ENCODE measurements at places on chromosomes 7 and 10.

- DNase-seq: no peak
Measured at GRCh38 chr10:8921568-8921967, 867.1 kb downstream of the GATA3 start.

DNA sequence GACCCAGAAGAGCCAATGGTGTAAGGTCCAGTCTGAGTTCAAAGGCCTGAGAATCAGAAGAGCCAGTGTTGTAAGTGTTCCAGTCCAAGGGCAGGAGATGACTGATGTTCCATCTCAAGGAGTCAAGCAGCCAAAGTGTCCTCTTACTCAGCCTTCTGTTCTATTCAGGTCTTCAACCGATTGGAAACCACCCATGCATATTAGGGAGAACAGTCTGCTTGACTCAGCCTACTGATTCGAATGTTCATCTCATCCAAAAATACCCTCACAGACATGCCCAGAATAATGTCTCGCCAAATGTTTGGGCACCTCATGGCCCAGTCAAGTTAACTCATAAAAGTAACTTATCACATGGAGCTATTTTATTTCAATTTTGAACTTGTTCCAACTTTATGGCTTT is 2.9 kb upstream of the WDFY4 start:
- no peak for DNase-seq

- no peak for DNase-seq
Measured at GRCh38 chr10:548238-548901, 141.1 kb downstream of the DIP2C start.

- DNase-seq: no peak
Measured at GRCh38 chr10:35271086-35271858, 65.0 kb upstream of the CCNY start.

DNA sequence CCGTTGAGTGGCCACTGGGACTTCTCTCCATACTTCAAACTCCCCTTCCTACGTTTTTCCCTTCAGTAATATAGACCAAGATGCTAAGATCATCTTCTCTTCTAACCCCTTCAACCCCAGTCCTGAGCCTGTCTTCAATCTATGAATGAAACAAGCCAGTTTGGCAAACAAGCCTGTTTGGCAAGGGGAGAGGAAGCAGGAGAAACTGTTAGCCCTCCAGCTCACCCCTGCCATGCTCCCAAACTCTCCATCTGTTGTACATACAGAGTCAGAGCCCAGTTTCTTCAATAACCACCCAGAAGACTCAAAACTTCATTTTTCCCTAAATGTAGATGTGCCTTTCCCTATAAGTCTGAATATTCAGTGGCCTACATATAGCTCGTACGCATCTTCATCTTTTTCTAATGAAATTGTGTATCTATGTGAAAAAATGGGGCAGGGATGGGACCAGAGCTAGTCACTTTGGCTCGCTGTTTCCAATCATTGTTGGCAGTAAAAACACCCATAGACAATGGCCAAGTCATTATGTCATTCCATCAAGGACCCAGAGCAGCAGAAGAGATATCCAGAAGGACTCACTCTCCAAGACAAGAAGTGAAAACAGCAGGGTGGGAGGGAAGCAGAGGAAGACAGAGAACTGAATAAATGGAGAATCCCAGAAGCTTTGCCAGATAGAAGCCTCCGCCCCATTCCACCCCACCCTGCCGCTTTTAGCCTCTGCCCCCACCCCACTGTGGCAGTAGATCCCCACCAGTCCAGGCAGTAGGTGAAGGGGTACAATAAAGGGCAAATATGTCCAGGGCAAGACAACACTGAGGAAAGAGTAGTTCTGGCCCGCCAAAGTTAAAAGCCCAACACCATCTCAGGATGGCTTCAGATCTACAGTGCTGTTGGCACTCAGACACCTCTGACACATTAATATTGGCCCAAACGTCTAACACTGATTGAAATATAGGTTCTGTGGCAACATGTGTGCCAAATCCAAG is 87.3 kb downstream of the DOCK4 start:
- no peak for DNase-seq

DNA sequence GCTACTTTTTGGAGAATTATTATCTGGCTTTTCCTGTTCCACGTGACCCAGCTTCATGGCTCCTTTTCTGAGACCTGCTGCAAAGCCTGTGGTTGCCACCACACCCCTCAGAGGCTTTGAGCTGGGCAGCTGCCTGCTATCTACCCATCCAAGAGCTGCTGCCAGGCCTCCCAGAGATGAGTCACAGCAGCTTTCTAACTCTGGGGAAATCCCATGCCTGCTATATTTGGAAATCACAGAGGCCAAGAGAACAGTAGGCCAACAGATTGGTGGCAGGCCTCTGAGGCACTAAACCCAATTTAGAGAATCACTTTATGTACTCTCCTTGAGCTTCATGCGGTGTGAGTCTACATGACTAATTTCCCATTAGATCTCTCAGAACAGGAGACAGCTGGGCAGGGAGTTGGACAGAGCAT is 35.2 kb downstream of the SGCE start:
- peak; percentile 12 for DNase-seq

DNA sequence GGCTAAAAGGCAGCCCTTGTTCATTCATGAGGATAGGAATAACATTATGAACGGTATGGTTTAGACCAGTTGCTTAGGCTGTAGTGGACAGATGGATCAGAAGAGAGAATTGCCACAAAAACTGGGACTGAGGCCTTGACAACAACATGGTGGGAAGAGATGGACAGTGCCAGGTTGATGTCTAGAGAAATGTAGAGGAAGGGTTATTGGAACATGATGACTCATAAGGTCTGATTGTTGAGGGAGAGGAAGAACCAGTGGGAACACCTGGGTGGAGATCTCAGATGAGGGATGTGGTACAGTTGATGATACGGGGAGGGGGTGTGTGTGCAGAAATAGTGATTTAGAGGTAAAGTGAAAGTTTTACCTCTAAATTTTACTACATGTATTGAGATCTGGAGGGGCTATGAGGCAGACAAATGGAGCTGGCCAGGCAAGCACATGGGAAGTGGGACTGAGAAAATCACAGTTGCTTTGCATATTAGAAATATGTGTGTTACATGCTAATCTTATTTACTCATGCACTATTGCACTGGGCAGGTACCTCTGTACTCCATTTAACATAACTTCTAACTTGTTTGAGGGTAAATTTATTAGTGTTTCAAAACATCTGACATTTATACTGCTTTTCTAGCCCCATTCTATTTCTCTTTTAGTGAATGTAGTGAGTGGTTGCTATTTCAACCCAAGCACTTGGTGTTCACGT is 65.6 kb downstream of the PLCE1 start:
- no peak for DNase-seq

DNA sequence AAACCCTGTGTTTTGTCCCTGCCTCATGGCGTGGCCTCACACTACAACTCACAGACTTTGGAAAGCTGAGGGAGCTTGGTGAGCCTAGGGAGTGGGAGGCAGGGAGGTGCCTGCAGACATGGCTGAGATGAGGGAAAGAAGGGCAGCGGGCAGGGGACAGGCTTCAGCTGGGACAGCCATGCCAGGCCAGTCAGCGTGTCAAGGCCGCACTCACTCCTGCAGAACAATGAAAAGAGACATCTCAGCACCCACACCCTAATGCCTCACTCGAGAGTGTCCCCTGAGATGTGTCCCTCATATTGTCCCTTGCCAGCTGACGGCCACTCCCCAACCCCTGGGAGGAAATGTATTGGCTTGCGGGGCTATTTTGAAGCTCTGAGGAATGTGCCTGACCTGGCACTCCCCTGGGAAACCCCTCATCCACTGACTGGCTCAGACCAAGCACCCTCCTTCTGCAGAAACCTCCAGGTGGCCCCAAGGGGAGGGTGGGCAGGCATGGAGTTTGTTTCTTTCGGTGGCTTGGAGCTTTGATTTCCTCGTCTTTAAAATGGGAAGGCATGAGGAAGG is 31.6 kb downstream of the SH3PXD2A start:
- DNase-seq: no peak

DNA sequence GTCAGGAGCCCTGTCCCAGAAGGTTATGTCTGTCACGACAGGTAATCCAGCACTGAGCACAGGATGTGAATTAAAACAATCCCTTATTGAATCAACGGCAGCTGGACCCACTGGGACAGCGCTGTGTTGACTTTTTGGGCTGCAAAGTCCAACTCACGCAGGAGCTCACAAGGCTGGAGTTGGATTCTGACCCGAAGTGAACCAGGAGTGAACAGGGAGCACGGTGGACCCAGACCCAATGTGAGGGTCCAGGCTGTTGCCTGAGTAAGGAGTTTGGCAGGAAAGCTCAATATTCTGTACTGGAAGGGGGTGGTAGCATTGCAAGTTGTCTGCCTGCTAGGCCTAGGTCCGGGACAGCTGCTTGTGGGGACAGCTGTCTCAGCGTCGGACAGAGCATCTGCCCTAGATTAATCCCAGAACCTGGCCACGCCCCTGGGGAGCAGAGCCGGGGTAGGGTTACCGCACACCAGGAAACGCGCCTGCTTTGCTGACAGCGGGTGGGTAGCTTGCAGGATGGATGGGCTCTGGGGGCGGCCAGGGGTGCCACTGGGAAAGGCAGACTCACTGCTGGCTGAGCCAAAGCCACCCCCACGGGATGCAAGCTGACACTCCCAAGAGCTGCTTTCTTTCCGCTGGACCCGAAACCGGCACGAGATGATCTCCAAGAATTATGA is 24.0 kb downstream of the COL26A1 start:
- DNase-seq: no peak

GRCh38 chr10:123878666-123879303 is 12.8 kb downstream of the CPXM2 start:
- DNase-seq: no peak

DNA sequence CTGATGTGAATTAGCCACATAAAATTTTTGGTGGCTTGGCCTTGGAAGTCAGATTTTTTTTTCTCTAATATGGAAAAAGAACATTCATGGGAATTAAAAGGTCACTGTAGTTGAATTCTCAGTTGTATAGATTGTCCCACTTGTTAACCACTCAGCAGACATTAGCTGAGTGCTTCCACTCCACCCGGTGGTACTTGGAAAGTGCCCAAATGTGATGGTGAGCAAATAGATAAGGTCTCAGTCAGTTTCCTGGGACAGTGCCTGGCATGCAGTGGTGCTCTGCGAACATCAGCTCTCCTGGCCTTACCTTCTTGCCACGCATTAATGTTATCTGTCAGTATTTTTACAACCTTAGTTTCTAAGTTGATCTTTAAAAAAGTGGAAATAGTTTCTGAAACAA is 1.4 kb downstream of the ATP5F1C start:
- no peak for DNase-seq

DNA sequence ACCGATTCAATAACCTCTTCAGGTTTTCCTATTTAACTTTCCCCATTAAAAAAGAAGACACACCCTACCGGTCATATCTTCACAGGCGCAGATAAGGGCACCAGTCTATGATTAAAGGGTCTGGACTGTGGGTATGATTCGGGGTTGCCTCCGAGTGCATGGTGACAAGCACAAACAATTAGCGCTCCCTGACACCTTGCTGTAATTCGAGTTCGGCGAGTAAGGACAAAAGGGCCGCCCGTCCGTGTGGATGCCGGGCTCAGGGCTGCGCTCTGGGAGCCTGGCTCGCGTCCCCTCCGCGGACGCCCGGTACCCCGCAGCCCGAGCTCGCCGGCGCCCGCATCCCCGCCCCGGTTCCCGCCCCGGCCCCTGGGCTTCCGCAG is 111.9 kb upstream of the RHEB start:
- DNase-seq: no peak

DNA sequence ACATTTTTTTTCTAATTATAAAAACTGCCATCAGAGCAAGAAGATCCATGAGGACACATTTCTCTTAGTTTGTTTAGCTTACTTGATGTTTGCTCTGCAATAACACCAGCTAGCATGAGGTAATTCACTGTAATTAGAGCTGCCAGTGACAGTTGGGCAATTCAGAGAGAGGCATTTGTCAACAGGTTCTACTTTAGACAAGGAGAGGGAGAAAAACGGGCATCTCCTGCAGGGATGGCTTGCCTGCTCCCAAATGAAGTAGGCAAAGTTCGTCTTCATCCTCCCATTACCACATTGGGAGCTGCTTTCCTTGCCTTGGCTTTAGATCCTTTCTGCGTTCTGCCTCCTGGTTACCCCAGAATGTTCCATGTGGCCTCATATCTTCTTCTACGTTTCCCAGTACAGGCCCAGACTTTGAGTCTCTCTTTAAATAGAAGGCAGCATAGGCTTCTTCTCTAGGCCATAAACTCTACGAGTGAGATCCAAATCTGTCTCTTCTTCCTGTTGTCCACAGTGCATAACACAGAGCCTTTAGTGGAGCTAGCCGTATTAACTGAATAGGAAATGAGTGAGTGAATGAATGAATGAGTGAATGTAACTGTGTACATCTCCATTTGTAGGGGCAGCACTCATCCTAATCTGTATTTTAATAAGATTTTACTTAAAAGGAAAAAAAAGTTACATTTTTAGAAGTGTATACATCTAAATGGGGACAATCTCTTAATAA is 21.2 kb downstream of the ASB15 start:
- no peak for DNase-seq

DNA sequence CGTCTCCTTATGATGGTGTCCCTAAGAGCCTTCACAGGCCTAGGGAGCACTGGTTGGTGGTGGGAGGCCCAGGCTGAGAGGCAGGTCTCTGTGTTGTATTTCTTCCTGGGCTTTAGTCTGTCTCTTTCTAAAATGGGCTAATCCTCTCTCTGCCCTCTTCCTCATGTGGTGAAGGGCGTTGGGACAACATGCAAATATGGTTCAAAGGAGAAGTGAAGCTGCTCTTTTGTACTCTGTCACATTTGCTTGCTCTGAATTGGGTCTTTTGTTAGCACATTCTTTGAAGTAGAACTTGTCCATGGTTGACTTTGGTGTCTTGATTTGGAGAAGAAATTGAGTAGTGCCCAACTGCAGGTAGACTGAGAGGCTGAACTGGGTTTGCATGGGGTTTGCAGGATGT is 814 bp downstream of the HK1 start:
- no peak for DNase-seq

DNA sequence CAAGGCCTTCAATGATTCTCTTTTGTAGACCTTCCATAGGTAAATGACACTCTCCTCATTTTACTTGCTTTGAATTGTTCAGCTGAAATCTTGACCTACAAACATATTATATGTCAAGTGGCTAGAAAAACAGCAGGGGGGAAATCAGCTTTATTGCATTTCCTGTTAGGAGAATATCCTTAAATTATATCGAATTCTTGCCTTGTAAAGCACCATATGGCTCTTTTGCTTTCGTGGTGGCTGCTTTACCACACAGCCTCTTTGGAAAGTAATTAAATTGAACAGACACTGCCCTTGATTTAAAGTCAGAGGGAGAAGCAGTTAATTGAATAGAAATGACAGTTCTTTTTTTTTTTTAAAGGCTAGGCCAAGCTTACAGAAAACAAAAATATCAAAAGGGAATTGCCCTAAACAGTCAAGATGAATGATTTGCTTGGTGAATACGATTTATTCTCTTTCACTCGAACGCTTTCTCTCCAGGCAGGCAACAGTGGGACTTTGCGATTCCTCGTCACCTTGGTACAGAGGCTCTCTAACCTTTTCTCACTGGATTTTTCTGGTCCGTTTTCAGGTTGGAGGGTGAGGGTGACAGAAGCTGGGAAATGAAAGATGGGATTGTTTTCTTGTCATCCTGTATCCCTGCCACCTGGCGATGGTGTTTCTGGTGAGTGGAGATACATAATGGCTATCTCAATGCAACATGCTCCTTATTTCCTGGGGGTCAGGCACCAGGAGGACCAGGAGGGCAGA is 126.0 kb downstream of the GATA3 start:
- DNase-seq: no peak

GRCh38 chr10:111435871-111436270 is 359.0 kb downstream of the ADRA2A start:
- no peak for DNase-seq
